Stimulated activated memory B cell treated with anti-CD40 and anti-IgM and Interleukin-4, amounts not matched to agents 10 μg/mL and 1 μg/mL and 100 μg/mL, for 72 hours (primary cell): ENCODE measurements at places on chromosomes 1 and 21.

GRCh38 chr1:114692947-114693346, 2.4 kb downstream of the AMPD1 start:
- no peak overlapping the region for H3K4me3 ChIP-seq
- H3K27ac ChIP-seq: no peak overlapping the region
- ATAC-seq: no peak
- no peaks in the 10 kb centered on the region for H3K36me3 ChIP-seq

DNA sequence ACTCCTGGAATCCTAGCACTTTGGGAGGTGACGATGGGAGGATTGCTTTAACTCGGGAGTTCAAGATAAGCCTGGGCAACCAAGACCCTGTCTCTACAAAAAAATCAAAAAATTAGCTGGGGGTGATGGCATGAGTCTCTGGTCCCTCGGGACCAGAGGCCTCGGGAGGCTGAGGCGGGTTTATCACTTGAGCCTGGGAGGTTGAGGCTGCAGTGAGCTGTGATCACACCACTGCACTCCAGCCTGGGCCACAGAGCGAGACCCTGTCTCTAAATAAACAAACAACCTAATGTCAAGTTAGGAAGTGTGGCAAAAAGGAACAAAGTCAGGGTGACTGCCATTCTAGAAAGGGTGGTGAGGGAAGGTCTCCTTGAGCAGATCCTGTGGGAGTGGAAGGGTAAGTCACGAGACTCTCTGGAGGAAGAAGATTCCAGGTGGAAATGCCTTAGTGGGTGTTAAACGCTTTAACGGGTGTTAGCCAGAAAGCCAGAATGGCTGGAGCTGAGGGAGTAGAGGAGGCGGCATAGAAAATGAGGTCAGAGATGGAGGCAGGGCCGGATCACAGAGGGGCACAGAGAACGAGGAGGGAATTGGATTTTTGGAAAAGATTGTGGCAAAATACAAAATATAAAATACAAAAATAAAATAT, 62.2 kb upstream of the ATP5PO start:
- no peak overlapping the region for H3K4me3 ChIP-seq
- no peaks in the 10 kb centered on the region for H3K27me3 ChIP-seq
- peaks cover 42% of the 10 kb centered on the region for H3K4me1 ChIP-seq
- no peak for ATAC-seq
- peak overlapping the region; percentile 97 for H3K27ac ChIP-seq
- no peaks in the 10 kb centered on the region for H3K36me3 ChIP-seq

DNA sequence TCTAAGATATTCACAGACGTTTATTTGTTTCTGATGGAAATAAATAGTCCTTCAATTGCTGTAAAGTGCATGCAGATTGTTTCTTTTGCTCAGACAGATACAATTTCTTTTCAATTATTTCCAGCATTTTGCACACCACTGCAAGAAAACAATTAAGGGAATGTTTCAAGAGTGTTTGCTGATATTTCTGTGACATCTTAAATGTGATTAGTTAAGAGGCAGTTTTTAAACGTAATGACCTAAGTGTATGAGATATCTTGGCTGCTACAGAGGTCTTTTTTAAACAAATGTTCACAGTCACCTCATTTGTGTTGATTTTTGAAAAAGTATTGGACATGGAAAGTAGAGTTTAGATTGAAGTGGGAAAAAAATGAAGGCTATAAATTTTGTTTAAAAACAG, 262.3 kb upstream of the BRINP3 start:
- no peaks in the 10 kb centered on the region for H3K36me3 ChIP-seq
- no peak overlapping the region for H3K27ac ChIP-seq
- H3K27me3 ChIP-seq: no peaks in the 10 kb centered on the region
- no peaks in the 10 kb centered on the region for H3K4me1 ChIP-seq
- no peak overlapping the region for H3K4me3 ChIP-seq

DNA sequence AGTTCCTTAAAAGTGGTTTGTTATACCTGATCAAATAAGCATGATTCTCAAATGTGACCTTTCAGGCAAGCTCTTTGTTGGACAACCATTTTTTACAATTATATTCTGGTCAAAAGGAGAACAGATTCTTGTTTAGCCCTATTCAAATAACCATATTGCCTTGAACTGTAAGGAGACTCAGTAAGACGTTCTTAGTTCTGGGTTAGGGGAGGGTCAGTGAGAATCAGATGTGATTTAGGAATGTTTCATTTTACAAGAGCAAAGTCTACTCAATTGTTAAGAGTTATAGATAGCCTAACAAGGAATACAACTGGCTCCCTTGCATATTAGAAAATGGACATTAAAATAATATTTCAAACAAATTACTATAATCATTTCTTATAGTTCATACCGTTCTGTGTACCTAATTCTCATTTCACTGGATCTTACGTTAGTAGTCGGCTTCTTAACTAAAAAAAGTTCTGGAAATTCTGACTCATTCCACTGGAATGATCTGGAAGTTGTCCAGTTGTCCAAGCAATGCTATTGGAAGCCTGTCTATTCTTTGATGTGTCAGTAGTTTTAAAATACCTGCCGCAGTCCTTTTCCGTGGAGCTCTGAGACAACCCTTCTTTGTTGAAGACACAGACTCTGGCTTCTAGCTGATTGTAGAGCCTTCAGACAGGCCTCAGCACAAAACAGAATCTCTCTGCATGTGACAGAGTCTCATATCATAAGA, 88.8 kb downstream of the MAST2 start:
- no peak for ATAC-seq
- H3K4me1 ChIP-seq: peaks cover 5% of the 10 kb centered on the region
- H3K36me3 ChIP-seq: peaks cover 14% of the 10 kb centered on the region
- H3K4me3 ChIP-seq: no peak overlapping the region
- no peak overlapping the region for H3K27ac ChIP-seq

GRCh38 chr1:78387201-78387600, 103.6 kb upstream of the PTGFR start:
- no peaks in the 10 kb centered on the region for H3K4me1 ChIP-seq
- no peak overlapping the region for H3K4me3 ChIP-seq
- H3K27ac ChIP-seq: no peak overlapping the region

DNA sequence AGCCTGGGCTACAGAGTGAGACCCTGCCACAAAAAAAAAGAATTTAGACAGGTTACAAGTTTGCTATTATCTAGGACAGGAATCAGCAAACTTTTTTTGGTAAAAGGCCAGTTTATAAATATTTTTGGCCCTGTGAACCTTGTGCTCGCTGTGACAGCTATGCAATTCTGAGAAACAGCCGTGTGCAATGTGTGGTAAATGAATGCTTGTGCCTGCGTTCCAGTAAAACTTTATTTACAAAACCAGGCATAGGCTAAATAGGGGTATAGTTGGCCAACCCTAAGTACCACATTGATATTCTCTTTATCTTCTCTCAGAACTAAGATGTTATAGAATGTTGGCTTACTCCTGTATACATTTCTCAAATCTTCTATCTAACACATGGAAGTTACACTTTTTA, 24.3 kb downstream of the FBXO28 start:
- H3K27me3 ChIP-seq: no peaks in the 10 kb centered on the region
- H3K4me1 ChIP-seq: peaks cover 8% of the 10 kb centered on the region
- ATAC-seq: no peak
- no peak overlapping the region for H3K4me3 ChIP-seq

DNA sequence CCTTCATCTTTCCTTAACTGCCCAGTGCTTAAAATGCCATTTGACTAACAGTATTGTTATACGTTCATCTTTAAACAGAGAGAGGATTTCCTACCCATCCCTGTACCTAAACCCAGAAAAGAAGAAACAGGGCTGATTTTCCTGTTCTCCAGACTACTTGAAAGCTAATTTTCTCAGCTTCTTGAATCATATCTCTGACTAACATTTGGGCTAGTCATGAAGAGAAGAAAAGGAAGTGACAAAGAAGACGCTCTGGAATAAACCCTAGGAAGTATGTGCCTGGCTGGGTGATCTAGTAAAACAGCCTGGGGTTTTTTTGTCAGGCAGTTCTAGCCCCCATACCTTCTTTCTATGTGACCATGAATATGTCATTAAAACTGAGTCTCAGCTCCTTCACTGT, 44.8 kb upstream of the SGIP1 start:
- no peaks in the 10 kb centered on the region for H3K4me1 ChIP-seq
- no peak for ATAC-seq
- no peak overlapping the region for H3K4me3 ChIP-seq
- H3K27ac ChIP-seq: no peak overlapping the region
- H3K36me3 ChIP-seq: no peaks in the 10 kb centered on the region

DNA sequence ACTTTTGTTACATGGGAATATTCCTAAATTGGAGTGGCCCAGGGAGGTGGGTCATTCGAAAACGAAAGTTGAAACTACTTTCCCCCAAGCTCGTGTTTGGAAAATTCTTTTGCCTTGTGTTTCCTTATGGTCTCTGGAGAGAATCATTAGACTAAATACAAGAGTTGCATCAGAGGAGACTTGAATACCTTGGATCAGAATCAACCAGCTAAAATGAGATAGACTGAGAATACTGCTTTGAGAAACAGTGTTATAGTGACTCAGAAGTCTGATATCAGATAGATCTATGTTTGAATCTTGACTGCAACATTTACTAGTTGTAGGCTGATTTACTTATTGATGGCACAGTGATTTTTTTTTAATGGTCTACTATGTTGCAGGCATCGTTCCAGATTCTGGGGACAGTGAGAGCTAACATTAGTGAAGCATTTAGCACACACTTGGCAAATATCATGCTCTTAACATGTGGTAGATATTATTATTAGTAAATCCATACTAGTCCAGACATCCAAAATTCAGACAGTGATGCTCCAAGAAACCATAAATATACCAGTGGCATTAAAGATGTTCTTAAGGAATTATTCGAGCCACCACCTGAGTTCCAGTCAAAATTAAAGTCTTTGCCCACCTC, 12.9 kb upstream of the ACTN2 start:
- H3K36me3 ChIP-seq: peaks cover 5% of the 10 kb centered on the region
- H3K27ac ChIP-seq: no peak overlapping the region
- no peak overlapping the region for H3K4me3 ChIP-seq
- peaks cover 27% of the 10 kb centered on the region for H3K27me3 ChIP-seq
- no peak for ATAC-seq
- H3K4me1 ChIP-seq: no peaks in the 10 kb centered on the region

DNA sequence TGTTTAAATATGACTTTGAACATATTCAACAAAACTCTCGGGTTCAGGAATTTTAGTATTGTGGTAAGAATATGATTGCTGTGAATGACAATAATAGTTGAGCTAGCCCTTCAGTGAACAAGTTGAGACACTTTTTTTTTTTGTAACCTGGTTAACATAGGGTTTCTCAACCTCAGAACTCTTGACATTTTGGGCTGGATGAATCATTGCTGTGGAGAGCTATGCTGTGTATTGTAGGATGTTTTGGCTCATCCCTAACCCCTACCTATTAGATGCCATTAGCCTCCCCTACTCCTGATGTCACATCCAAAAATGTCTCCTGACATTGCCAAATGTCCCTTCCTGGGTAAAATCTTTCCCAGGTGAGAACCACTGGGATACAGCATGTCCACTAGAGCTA, 113.7 kb downstream of the RUNX1 start:
- ATAC-seq: peak; percentile 56
- peak overlapping the region; percentile 88 for H3K27ac ChIP-seq
- H3K4me3 ChIP-seq: no peak overlapping the region
- H3K36me3 ChIP-seq: peaks cover 4% of the 10 kb centered on the region

GRCh38 chr1:37795340-37796125, 1.9 kb downstream of the MANEAL start:
- peaks cover 25% of the 10 kb centered on the region for H3K4me1 ChIP-seq
- H3K27me3 ChIP-seq: peaks cover 14% of the 10 kb centered on the region
- H3K36me3 ChIP-seq: peaks cover 25% of the 10 kb centered on the region
- ATAC-seq: no peak

DNA sequence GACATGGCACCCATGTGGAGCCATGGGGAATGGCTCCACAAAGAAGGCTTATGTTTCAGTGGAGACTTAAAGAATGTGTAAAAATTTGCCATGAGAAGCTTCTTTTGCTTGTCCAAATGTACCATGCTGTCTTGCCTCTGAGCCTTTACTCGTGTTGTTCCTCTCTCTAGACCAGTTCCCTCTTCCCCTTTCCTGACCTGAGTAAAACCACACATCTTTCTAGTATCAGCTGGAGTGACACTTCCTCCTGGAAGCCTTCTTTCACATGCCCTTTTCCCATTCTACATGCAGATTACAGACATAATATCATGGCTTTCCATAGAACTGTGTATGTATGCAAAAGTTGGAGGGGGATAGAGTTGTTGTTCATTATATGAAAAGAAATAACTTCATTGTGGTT, 13.6 kb upstream of the GPX7 start:
- H3K4me3 ChIP-seq: no peak overlapping the region
- no peak overlapping the region for H3K27ac ChIP-seq
- H3K27me3 ChIP-seq: no peaks in the 10 kb centered on the region
- H3K36me3 ChIP-seq: no peaks in the 10 kb centered on the region

- H3K4me3 ChIP-seq: no peak overlapping the region
- peaks cover 20% of the 10 kb centered on the region for H3K36me3 ChIP-seq
- no peaks in the 10 kb centered on the region for H3K27me3 ChIP-seq
- ATAC-seq: no peak
- peak overlapping the region; percentile 53 for H3K27ac ChIP-seq
These were observed 69.1 kb upstream of the C1orf105 start for GRCh38 chr1:172351346-172351745.

GRCh38 chr1:108152782-108153222, 47.3 kb downstream of the SLC25A24 start:
- no peak overlapping the region for H3K27ac ChIP-seq
- H3K4me3 ChIP-seq: no peak overlapping the region
- H3K4me1 ChIP-seq: no peaks in the 10 kb centered on the region
- H3K27me3 ChIP-seq: no peaks in the 10 kb centered on the region
- ATAC-seq: peak; percentile 89
- H3K36me3 ChIP-seq: peaks cover 31% of the 10 kb centered on the region

GRCh38 chr21:32457360-32457840, 44.9 kb downstream of the EVA1C start:
- no peaks in the 10 kb centered on the region for H3K27me3 ChIP-seq
- H3K4me3 ChIP-seq: no peak overlapping the region
- H3K36me3 ChIP-seq: no peaks in the 10 kb centered on the region
- no peaks in the 10 kb centered on the region for H3K4me1 ChIP-seq

DNA sequence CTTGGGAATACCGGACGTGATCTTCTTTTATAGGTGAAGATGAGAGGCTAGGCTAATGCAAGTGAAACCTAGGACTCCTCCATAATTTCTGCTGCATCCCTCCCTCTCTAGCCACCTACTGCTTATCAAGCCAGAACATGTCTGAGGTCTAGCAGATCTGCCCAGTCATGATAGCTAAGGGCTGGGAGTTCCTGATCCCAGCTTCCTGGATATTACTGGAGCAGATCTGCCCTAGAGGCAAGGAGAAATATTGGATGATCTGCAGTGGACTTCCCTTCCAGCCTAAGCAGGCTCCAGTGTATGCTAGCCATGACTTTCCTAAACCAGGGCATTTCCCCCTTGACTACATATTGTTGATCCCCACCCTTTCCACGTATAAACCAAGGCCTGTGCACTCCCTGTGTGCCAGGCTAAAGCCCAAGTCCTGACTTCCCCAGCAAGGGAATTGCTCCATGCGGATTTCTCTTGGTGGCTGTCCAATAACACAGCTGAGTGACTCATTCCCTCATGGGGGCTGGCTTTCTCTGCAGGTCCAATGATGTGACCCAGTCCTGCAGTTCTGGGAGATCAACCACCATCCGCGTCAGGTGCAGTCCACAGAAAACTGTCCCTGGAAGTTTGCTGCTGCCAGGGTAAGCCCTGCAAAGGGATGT, 15.5 kb upstream of the SARS1 start:
- peaks cover 16% of the 10 kb centered on the region for H3K4me1 ChIP-seq
- H3K4me3 ChIP-seq: no peak overlapping the region
- H3K27ac ChIP-seq: no peak overlapping the region
- H3K36me3 ChIP-seq: no peaks in the 10 kb centered on the region

GRCh38 chr1:228206582-228207351, 1.1 kb upstream of the OBSCN start:
- peaks cover 16% of the 10 kb centered on the region for H3K27me3 ChIP-seq
- ATAC-seq: peak; percentile 18
- H3K27ac ChIP-seq: no peak overlapping the region
- peaks cover 6% of the 10 kb centered on the region for H3K4me1 ChIP-seq
- H3K36me3 ChIP-seq: peaks cover under 1% of the 10 kb centered on the region
